ENCODE measurements at places on chromosomes 11 and 22. TPM values are rescaled to one million over a fixed set of nuclear protein-coding genes. Genes with fewer than 3 reads are reported as not detected.

DNA sequence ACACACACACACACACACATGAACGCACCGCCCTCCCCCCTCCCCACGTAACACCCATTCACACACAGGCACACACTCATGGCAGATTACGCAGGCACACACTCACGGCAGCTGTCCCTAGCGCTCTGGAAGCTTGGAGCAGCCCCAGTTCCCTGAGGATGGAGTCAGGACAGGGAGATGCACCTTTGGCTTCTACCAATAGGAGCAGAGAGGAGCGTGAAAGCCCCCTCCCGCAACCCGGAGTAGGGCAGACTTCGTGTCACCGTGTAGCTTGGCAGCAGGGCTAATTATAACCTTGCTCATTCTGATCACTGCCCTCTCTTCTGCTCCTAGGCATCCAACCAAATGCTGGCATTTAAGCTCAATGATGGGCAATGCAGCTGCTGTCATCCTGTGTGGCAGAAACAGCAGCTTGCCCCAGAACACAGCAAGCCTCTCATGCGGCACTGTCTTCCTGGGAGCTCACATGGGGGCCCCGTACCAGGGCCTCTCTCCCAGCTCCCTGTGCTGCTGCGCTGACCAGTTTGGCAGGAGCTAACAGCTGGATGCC is 31.9 kb downstream of the ANKK1 start:
- no peak overlapping the region for H3K27ac ChIP-seq
- DNase-seq = no peak
- H3K4me3 ChIP-seq = no peak overlapping the region
- H3K4me1 ChIP-seq = no peaks in the 10 kb centered on the region
- no peaks in the 10 kb centered on the region for H3K36me3 ChIP-seq

Gene NPAT
- total RNA-seq = 14.9 TPM

Gene JAM3
- total RNA-seq = 0.25 TPM

GRCh38 chr22:33539202-33539901 is 380.9 kb downstream of the LARGE1 start:
- DNase-seq = no peak
- no peaks in the 10 kb centered on the region for H3K36me3 ChIP-seq
- no peak overlapping the region for H3K27ac ChIP-seq
- no peak overlapping the region for H3K4me3 ChIP-seq

DNA sequence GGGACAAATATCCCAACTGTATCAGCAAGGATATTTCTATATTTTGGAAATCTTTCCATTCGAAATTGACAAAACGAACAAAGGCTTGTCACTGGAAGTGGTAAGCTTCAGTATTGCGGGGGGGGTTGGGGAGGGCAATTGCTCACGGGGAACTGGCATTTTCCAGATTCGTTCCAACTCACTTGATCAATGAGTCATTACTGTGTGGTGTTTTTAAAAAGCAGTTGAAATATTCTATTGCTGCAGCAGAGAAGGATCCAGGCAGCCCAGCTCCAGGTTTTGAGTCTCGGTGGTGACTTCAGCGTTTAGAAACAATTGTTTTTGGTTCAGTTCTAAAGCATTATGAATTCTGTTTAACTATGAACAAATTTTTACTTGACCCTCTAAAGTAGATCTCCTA is 33.8 kb upstream of the FBLN1 start:
- H3K4me3 ChIP-seq = no peak overlapping the region
- H3K27me3 ChIP-seq = no peaks in the 10 kb centered on the region
- no peak for DNase-seq
- H3K27ac ChIP-seq = no peak overlapping the region
- peaks cover 9% of the 10 kb centered on the region for H3K4me1 ChIP-seq

DNA sequence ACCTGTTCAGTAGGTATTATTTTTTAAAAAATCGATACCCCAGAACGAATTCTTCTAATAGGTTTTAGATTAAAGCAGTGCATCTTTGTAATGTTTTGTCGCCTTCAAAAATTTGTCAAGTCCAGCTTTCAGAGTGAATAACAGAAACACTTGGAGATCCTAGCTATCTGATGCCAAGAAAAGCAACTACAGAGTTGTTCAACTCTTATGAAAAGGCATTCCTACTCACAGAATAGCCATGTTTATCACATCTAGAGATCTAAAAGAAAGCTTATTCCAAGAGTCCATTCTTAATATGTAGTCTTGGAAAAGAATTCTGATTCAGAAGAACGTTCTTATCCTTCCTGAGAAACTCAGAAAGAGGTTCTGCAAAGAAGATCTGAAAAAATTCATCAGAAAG is 268.5 kb downstream of the TTC28 start:
- no peak for DNase-seq
- no peak overlapping the region for H3K27ac ChIP-seq
- peaks cover 73% of the 10 kb centered on the region for H3K27me3 ChIP-seq

- H3K36me3 ChIP-seq = no peaks in the 10 kb centered on the region
- H3K27me3 ChIP-seq = no peaks in the 10 kb centered on the region
- no peak for DNase-seq
- no peak overlapping the region for H3K27ac ChIP-seq
- H3K4me3 ChIP-seq = no peak overlapping the region
- H3K4me1 ChIP-seq = no peaks in the 10 kb centered on the region
Observed at GRCh38 chr11:74004759-74005615, 3.9 kb downstream of the UCP3 start.

GRCh38 chr22:21719024-21719423 is 16.6 kb downstream of the YPEL1 start:
- DNase-seq = no peak
- no peaks in the 10 kb centered on the region for H3K27me3 ChIP-seq
- no peaks in the 10 kb centered on the region for H3K4me1 ChIP-seq
- H3K27ac ChIP-seq = no peak overlapping the region
- H3K4me3 ChIP-seq = no peak overlapping the region
- H3K36me3 ChIP-seq = no peaks in the 10 kb centered on the region
